Osteoblast (primary cell): ENCODE measurements at places on chromosomes 11 and 22. TPM values are rescaled to one million over a fixed set of nuclear protein-coding genes. Genes with fewer than 3 reads are reported as not detected.
A peak's percentile ranks its signal among the peaks of the same experiment; 100 is the strongest.

Gene BTG4
- 0.29 TPM in 1 of 2 replicates, not detected in the other for total RNA-seq

Gene ALX4
- total RNA-seq = under 0.01 and 0.29 TPM in 2 replicates

Gene MYRF
- total RNA-seq = 0.29 and 0.36 TPM in 2 replicates

GRCh38 chr22:24486501-24486921 is 8.6 kb upstream of the UPB1 start:
- peak; percentile 93 for DNase-seq

DNA sequence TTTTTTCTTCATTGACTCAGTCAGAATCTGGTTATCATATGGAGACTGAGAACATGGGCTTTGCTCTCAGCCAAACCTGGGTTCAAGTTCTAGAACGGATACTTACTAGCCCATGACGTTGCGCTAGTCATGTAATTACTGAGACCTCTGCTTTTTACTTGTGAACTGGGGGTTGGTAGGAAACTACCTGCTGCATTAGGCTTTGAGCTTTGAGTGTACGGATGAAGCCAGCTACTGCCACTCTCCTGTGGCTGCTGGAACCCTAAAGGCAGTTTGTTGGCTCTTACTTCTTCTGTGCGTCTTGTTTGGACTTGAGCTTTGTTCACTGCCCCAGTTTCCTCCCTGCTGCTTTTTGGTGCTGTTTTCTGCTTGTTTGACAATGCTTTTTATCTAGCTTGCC is 18.1 kb downstream of the PPP6R2 start:
- DNase-seq = no peak

GRCh38 chr11:93560199-93560932 is 17.2 kb upstream of the SMCO4 start:
- no peak for DNase-seq

DNA sequence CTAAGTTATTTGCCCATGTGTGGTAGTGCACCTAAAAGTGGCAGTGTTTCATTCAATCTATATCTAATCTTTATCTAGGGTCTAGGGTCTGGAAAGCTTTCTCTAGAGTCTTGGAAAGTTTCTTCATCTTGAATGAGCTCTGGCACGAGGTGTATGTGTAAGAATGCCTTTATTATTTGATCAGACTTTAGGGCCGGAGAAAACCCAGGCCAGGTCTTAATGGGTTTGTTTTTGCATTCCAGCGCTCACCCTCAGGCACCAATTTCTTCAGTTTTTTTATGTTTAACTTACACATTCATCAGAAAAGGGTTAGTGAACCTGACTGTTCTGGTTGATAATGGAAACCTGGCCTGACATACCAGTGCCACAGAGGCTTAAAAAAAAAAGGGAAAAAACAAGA is 68.3 kb upstream of the SLN start:
- DNase-seq = no peak

- DNase-seq = peak; percentile 95
Measured at GRCh38 chr22:39174498-39175352, 22.2 kb upstream of the CBX7 start.

DNA sequence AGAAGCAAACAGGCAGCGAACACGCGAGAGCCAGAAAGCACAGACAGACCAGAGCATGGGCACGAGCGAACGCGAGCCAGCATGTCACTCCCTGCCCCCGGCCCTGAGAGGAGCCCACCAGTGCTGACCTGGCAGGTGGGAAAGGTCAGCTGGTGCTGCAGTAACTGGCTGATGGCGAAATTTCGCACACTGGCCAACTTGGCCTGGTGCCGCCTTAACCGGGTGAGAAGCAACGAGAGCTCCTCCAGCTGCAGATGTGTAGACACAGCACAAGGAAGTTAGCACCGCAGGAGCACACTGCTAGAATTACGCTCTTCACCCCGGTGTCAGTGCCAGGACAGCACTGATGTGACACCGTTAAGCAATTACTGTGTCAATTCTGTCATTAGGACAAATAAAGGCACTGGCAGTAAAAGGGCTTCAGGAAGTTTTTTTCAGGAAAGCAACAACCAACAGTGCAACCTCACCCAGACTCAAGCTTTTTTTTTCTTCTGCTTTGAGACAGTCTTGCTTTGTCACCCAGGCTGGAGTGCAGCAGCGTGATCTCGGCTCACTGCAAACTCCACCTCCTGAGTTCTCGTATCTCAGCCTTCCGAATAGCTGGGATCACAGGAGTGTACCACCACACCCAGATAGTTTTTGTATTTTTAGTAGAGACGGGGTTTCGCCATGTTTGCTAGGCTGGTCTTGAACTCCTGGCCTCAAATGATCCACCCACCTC is 76.8 kb downstream of the C11orf58 start:
- DNase-seq = no peak

DNA sequence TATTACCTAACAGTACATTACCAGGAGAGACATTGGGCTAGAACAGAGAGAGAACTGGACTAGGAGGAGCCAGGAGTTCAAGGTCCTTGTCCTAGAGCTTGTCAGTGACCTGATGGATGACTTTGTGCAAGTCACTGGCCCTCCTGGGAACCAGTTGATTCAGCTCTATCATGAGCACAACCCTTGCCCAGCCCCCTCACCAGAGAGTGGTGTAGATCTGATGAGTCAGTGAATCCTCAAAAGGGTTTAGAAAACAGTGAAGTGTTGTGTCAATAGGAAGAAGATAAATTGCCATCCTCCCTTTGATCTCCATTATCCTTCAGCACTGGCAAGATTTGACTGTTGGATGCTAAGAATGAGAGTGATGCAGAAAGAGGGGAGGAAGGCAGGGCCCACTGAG is 24.3 kb downstream of the NEU3 start:
- peak; percentile 75 for DNase-seq

GRCh38 chr11:18100926-18101656 is 4.8 kb downstream of the SAAL1 start:
- DNase-seq = no peak
